NCI-H2029 (cell line): ENCODE measurements at places on chromosomes 4 and X.

- DNase-seq = no peak
Observed at GRCh38 chr4:108700081-108700757, 49.8 kb downstream of the OSTC start.

DNA sequence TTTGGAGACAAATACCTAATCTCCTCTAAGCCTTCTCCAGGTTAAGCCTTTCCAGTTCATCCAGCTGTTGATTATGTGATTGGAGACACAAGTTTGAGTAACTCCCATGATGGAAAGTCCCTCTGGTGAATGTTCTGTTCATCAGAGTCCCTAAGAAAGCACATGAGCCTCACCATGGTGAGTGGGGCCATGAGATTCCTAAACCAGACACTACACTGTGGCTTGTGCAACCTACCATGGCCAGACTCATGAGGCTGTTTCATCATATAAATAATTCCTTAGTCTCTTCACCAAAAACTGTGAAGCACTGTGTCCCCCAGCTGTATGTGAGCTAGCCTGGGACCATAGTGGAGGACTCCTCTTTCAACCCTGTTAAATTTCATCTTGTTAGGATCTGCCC, 14.4 kb downstream of the PKD2 start:
- DNase-seq = no peak

- no peak for DNase-seq
Observed at GRCh38 chrX:139213241-139213709, 317.3 kb upstream of the F9 start.

- DNase-seq = peak; percentile 7
Observed at GRCh38 chrX:47191331-47191730, 2.3 kb upstream of the UBA1 start.

- DNase-seq = no peak
Observed at GRCh38 chrX:1598021-1598875, 6.8 kb downstream of the AKAP17A start.

- DNase-seq = no peak
Observed at GRCh38 chr4:152243896-152244595, 291.8 kb downstream of the FBXW7 start.

DNA sequence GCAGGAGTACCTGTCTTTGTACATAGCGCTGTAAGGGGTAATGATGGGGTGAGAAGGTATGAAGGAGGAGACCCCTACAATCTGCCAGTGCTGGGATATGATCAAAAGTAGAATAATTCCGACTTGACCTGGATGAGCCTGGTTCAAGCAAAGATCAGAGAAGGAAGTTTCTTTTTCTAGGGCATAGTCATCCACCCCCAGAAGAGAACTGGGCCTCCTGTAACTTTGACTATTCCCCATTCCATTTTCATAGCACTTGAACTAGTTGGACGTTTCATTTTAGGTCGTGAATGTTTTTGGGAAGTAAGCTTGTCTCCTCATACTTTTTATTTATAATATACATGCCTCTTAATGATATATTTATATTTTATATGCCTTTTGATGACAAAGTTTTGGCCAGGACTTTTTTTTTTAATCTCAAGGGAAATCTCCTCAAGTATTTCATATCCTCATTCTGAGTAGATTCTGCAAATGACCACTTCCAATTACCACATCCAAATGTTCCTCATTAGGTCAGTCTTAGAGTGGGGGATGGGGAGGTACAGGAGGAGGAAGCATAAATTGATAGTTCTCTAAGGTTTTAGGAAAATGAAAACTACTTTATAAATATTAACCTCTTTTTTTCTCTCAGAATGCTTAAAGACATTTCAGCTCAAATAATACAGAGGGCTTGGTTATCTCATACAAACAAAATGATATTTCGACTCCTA, 3.5 kb downstream of the CXorf58 start:
- no peak for DNase-seq

DNA sequence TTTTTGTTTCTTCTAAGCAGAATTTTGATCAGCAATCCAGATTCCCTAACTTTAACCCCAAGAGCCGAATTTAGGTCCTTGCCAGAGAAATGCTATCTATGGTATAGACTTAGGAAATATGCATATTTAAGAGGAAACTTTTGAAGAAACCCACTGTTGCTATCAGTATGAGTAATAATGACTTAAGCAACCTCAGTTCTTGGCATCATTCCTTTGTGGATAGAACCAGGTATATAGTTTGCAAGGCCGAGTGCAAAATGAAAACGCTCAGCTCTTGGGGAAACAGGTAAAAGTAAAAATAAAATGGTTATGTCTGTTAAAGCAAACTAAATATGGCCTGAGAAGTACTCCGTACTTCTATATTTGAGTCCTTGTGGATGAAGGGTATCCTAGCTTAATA, 78.1 kb downstream of the ARSF start:
- no peak for DNase-seq

- DNase-seq = no peak
Observed at GRCh38 chr4:94636004-94636403, 121.8 kb upstream of the BMPR1B start.

GRCh38 chrX:37424000-37424429, 74.9 kb downstream of the PRRG1 start:
- no peak for DNase-seq

DNA sequence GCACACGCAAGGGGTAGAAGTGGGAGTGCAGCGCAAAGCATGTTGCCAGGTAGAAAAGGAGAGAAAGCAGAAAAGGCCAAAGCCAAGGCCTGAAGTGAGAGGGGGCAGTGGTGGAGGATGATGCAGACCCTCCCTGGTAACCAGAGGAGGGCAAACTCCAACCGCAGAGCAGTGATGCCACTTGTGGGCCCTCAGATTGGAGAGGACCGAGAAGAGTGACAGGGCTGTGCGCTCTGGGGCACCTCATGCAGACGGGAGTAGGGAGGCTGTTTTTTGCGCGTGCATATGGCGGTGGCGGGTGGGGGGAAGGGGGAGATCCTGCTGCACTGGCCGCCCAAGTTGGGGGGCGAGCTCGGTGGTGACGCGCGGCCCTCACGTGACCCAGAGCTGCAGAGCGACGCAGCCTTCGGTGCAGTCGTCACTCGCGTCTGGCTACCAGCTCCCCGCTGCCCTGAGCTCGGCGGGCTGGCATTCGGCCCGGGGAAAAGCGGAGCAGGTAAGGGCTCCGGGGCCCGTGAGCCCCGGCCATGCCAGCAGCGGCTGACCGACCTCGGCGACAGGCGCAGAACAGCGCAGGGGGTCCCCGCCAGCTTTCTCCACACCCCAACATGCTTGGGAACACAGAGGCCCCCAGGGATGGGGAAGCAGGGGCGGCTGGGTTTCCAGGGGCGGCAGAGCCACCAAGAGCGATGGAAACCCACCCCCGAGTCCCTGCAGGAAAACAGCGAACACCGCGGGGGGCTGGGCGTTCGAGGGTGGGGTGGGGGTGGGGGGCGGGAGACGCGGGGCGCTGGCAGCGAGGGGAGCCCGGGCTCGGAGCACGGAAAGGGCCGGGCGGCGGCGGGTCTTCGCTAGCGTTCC, at the start of gene BEX3:
Gene BEX3 (plus strand): TSS at position 421 of the 861 bp plus-strand sequence. CDS start 984 bp downstream, outside the sequence.
- DNase-seq = peak; percentile 32

DNA sequence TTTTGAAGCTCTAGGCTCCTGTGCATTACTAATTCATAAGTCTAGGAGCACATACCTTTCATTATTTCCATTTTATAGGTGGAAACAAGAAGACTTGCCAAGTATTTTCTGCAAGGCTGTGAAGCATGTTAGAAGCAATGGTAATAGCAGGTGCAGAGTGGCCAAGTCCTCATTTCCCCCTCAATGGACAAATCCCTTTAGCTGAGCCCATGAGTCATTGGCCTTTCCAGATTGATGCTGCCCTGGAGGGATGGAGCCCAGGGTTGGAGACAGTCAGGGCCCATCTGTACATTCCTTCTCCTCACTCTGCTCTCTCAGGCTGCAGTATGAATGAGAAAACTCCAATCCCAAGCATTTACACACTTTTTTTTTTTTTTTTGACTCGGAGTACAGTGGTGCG, 6.6 kb downstream of the MGST2 start:
- no peak for DNase-seq

- DNase-seq = no peak
Observed at GRCh38 chr4:108030332-108030731, 40.6 kb downstream of the HADH start.

- no peak for DNase-seq
Observed at GRCh38 chr4:171448358-171448757, 364.8 kb upstream of the GALNTL6 start.

GRCh38 chr4:77669946-77670590, 64.4 kb downstream of the CXCL13 start:
- peak; percentile 89 for DNase-seq

GRCh38 chrX:118212817-118213183, 96.2 kb upstream of the KLHL13 start:
- DNase-seq = no peak

GRCh38 chr4:61301271-61301670, 101.1 kb downstream of the ADGRL3 start:
- DNase-seq = no peak

DNA sequence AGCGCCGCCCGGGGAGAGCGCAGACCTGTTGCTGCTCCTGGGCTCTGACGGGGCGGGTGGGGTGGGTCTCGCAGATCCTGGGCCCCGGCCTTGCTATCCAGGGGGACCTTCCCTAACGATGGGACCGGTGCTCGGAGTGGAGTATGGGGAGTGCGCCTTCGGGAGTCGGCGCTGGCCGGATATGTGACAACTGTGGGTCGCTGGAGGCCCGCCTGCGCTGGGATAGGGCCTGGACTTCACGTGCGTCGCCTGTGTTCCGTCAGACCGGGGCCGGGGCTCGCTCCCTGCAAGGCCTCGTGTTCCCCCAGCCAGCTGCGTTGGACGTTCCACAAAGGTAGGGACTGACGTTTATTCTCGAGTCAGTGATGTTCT, 1.3 kb downstream of the TBL1X start:
- no peak for DNase-seq

DNA sequence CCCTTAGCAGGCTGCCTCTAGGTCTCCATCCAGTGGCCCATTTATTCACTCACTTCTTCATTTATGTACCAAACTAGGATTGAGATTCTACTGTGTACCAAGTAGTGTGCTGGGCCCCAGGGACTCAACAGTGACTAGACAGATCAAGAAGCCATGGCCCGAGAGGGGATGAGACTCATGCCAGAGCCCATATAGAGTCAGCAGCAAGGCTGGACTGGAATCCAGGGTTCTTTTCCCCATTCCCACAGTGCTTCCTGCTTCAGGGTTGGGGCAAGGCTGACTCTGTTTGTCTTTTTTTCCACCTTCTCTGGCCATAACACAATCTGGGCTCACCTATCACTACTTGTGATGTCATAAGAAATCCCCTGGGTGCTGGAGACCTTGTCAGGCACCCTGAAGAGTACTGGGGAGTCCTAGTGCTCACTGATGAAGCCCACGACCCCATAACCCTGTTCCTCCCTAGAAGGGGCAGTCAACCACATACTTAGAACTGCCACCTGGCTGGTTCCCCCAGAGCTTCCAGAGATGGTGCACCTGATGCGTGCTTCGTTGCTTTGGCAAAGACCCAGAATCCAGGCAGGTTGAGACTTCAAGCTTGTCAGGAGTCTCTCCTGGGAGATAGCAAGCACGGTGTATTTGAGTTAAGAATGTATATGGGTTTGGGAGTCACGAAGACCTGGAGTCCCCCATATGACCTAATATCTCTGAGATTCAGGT, 6.2 kb downstream of the RTL5 start:
- DNase-seq = peak; percentile 48

GRCh38 chr4:48110452-48110978, 23.5 kb downstream of the TXK start:
- no peak for DNase-seq

DNA sequence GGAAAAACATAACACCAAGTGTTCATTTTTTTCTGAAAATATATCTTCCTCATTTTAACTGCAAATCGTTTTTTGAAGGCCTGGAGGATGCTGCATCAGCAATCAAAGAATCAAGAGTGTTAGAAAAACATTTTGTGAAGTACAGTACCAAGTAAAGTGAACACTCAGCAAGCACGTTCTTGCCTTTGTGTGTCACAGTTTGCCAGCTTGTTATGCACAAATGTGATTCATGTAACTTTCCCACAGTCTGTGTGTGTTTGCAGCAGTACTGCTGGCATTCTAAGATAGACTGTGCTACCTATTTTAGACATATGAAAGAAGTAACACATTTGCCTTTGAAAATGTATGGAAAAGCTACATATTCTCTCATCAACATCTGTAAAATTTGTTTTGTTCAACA, 1617.7 kb downstream of the RPA4 start:
- no peak for DNase-seq

GRCh38 chr4:153904011-153904410, 115.1 kb upstream of the SFRP2 start:
- no peak for DNase-seq

- no peak for DNase-seq
Observed at GRCh38 chr4:179071131-179071530, 1628.9 kb upstream of the AGA start.

DNA sequence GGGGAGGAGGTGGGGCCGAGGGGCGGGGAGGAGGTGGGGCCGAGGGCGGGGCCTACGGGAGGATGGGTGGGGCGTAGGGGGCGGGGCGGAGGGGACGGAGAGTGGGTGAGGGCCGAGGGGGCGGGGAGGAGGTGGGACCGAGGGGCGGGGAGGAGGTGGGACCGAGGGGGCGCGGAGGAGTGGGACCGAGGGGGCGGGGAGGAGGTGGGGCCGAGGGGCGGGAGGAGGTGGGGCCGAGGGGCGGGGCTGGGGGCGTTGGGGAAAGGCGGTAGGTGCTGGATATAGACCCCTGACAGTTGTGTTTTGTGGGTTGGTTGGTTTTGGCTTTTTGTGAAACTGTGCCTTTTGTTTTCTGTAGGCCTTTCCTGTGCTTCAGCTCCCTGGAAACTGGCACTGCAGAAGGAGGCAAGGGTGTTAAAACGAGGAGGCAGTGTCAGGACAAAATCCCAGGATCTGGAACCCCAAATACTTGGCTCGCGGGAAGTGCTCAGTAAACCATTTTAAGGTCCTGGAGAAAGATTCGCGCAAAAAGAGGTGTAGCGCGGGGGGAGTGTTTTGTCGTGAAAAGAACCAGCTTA, 580 bp upstream of the MMGT1 start:
- DNase-seq = peak; percentile 22

- DNase-seq = no peak
Observed at GRCh38 chr4:42555828-42556227, 101.1 kb downstream of the ATP8A1 start.

GRCh38 chr4:34039766-34040165, 2204.5 kb downstream of the ARAP2 start:
- peak; percentile 10 for DNase-seq

GRCh38 chrX:151227627-151228026, 51.2 kb downstream of the GPR50 start:
- no peak for DNase-seq

DNA sequence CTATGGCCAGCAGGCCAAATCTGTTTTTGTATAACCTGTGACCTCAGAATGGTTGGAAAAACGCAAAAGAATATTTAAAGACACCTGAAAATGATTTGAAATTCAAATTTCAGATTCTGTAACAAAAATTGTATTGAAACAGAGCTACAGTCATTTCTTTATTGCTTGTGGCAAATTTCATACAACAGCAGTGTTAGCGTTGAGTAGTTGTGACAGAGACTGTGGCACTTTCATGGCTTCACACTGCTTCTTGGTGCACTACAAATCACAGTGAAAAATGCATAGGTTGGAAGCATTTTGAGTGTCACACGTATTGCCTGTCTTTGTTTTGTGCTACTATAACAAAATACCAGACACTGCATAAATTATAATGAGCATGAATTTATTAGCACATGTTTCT, 12.2 kb upstream of the PARM1 start:
- no peak for DNase-seq

GRCh38 chr4:12447451-12447850, 1018.8 kb upstream of the HS3ST1 start:
- no peak for DNase-seq
